ENCODE measurements at places on chromosomes 4 and X.

- DNase-seq: no peak
These were observed 1567.9 kb upstream of the TENM3 start for GRCh38 chr4:180675359-180675650.

DNA sequence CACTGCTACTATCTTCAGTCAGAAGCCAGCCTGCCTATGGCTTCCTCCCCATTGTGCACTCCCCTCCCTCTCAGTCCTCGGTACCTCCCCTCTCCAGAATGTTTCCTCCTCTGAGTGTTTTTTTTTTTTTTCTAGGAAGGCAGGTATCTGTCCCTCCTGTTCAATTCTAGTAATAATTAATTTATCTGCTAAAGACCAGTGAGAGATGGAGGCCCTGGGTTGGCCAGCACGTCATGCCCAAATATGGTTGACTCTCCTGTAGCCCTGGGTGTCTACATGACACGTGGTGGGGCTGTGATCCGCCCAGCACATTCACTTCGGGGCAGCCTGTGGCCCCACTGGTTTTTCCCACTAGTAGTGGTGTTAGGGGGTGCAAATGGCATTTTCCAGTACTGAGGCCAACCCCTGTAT lies 1.8 kb downstream of the FLNA start:
- no peak for DNase-seq

DNA sequence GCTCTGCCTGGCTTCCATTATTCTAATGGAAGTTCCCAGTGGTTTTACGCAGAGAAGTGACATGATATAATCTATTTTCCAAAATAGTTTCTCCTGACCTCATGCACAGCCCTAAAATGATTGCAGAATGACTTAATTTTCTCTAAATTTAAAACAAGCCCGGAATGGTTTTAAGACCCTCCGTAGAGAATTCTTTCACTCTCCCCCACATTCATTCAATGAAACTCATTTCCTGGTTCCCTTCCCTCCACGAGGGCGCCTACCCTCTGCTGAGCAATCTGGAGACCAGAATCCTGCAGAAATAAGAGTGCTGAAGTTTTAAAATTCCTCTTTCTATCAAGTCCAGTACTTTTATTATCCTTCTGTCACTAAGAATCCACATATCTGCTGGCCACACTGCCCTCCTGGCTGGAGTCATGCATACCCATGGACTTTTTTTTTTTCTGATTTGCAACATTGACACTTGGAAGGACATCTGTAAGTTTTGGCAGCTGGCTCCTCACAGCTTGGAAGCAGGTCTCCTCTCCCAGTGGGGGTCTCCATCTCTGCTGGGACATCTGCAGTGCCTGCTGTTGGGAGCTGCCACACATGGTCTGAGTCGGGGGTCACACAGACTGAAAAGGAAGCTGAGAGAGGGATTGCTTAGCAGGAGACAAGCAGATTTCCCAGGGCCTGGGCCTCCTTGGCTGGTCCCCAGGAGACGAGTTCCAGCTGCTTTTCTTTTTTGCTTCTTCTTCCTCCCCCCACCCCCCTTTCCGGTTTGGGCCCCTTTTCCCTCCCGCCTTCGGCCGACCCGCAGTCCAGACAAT lies 86.1 kb downstream of the SOWAHB start:
- no peak for DNase-seq

DNA sequence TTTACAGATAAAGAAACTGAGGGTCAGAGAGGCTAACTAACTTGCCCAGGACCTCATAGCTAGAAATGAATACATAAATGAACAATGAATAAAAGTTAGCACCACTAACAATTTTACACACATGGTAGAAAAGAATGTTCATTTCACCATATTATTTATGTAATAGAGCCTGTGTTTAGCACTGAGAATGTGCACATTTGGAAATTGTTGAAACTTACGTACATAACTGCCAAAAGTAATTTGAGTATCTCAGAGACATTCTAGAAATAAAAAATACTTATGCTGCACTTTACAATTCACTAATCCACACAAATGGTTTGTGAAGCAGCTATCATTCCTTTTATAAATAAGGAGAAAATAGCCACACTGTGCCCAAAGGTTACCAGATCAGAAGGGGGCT lies 9.9 kb downstream of the CASK start:
- DNase-seq: no peak

DNA sequence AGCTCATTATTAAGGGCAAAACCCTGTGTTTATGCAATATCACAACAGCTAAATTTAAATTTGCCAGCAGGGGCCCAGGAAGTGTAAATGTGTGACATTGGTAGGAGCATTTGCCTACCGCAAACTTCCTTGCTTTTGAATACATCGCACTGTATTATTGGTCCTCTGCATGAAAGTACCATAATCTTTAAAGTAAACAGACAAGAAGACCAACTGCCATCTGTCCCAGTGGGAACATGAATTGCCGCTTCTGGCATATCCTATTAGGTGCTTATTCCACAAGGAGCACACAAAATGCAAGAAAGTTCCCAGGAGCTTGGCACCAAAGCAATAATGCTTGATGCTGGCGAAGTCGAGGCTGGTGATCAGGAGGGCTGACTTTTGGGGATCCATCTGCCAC lies 51.3 kb downstream of the SOD3 start:
- no peak for DNase-seq

DNA sequence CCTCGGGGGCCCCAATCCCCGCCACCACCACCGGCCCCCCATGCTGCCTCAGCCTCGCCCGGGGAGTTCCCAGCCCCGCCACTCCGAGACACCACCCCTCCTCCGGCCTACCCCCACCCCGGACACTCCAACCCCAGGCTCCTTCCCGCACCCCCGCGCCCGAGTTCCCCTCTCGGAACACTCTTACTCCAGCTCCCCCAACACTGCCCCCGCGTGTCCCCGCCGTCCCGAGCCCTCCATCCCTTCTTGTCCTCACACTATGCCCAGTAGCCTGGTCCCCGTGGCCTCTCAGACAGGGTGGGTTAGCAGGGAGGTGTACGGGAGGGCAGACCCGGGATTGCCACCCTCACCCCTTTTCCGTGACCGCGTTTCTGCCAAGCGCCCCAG lies 276.1 kb downstream of the BCOR start:
- DNase-seq: no peak

DNA sequence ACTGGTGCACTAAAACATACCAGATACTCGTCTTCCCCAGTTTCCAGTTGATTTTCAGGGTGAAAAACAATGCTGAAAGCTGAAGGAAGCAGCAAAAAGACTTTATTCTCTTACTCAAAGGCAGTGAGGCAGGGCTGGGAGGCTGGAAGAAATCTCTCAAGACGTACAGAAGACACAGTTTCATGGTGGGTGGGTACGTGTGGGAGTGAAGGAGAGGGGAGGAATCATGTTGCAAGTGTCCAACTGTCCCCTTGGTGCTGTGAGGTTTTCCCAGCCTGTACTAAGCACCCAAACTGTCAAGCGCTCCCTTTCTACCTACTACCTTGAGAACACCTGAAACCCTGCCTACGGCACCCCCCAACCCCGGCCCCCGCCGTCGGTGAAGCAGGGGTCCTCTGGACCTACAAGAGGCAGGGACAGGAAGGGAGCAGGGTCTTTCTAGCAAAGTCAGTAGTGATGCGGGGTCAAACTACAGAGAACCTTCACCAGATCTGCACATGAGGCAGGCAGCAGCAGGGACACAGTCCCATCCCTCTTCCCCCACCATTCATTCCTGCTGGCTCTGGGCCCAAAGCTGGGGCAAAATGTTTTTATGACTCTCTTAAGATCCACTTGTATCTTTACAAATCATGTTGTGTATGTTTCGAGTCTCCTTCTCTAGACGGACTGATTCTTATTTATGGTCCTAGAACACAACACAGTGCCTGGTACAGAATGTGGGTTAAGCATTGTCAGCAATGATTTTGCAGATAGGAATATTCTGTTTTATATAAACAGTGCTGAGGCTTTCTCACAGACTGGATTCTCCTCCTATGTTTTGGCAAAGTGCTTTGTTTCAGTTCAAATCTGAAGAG lies 2.4 kb upstream of the SETD7 start:
- no peak for DNase-seq

DNA sequence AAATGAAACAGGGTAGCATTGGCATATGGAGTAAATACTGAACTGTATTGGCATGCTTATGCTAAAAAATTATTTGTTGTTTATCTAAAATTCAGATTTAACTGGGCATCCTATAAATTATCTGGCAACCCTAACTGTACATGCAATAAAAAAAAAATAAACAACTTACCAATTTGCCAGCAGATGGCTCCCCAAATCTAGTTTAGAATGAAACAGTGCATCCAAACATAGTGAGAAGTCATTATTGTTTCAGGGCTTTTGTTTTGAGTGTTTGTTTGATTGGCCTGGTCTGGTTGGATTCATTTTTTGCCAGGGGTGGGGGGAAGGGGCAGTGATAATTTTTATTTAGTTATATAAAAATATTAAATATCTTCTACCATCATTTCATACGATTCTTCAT lies 12.8 kb upstream of the NSUN7 start:
- no peak for DNase-seq

GRCh38 chr4:98305576-98305975 lies 44.4 kb downstream of the RAP1GDS1 start:
- no peak for DNase-seq

- DNase-seq: no peak
These were observed 71.7 kb downstream of the FBXW7 start for GRCh38 chr4:152464030-152464823.

DNA sequence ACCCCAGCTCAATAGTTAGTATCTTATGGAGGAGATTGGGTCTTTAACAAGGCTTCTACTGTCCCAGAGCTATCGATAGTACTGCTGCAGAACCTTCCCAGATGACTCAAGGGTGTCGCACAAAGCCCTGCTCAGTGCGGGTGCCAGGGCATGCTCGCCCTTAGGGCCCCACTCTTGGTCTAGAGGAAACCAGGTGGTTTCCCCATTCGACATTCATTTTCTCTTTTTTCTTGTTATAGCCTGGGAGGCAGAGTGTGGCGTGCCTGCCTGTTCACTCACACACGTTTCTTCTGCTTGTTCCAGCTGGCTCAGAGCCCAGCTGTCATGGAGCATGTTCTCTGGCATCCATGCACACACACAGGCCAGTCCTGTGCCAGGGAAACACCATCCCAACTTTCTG lies 144.5 kb downstream of the SMIM20 start:
- DNase-seq: no peak

GRCh38 chr4:41390661-41391060 lies 133.9 kb downstream of the UCHL1 start:
- no peak for DNase-seq

- no peak for DNase-seq
These were observed 10.5 kb upstream of the TBC1D19 start for GRCh38 chr4:26573389-26573794.

- no peak for DNase-seq
These were observed 28.5 kb upstream of the MANBA start for GRCh38 chr4:102789317-102789717.

DNA sequence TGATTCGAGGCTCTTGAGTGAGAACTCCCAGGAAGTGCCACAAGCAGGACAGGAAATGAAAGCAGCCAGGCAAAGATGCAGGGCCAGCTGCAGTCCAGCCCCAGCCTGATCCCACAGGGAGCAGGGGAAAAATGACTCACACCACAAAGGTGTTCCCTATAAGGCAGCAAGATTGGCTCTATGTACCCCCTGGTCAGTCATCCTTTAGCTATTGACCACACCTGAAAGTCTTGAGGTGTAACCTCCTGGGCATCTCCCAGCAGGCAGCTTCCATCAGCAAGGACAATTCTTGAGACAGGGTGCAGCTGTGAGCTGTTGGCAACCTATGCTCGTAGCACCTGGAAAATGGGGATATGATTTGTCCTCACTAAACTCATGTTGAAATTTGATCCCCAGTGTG lies 27.9 kb upstream of the EXOC1L start:
- DNase-seq: no peak

DNA sequence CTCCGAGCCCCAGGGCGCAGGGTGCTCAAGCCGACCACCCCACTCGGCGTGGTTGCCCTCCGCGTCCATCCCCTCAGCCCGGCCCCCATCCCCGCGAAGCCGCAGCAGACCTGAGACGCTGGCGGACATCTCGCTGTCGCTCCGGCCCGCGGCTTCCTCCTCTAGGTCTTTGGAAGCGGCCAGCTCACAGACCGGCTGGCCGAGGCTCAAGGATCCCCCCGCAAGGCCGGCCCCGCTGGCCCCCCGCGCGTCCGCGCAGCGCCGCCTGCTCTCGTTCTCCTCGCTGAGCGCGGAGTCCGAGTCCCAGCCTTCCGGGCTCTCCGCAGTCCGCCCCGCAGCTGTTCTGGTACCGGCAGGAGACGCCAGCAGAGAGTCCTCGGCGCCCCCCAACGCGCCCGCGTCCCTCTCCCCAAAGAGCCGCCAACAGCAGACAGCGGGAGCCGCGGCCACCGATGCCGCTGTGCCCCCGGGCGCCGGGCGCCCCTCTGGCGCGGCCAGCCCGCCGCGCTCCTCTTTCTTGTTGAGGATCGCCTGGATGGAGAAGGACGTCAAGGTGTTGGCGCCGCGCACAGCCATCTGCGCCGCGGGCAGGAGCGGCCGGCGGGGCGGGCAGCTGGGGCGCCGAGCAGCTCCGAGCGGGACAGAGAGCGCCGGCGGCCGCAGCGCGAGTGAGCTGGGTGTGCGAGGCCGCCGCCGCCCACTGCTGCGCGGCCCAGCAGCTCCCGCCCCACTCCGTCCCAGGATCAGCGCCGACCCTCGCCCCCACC lies at the start of gene NKX3-2:
TSS of gene NKX3-2 (minus strand) at position 670 of the 767 bp plus-strand sequence. CDS start at position 576, 94 bp downstream.
- DNase-seq: no peak

GRCh38 chr4:165203541-165204461 lies 3.6 kb upstream of the KLHL2 start:
- DNase-seq: no peak

DNA sequence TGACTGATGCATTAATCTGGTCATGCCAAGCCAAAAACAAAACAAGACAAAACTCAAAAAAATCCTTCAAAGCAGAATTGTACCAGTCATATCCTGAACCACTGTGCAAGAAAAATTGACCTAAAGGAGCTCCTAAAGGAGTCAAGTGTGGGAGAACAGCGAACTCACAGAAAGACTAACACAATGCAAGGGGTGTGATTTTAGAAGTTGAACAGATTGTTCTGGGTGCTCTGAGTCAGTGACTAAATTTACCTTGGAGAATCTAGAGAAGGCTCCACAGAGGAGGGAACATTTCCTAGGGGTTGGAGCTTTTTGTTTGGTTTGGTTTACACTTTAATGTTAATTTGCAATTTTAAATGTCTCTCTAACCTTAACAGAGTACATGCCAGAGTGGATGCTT lies 48.9 kb upstream of the PHF8 start:
- DNase-seq: no peak

DNA sequence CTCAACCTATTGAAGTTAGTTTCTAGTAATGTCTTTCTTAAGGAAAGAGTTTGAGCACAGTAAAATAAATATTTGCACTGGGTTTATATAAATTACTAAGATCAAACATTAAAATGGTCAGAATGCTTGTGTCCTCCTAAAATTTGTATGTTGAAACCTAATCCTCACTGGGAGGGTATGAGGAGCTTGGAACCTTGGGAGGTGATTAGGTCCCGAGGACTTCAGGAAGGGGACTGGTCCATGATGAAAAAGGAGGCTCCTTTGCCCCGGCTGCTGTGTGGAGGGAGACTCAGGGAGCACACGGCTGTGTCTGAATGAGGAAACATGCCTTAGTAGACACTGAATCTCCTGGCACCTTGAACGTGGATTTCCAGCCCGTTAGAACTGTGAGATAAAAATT lies 221.9 kb downstream of the TENM3 start:
- no peak for DNase-seq

Measured in omental fat pad (tissue), 4 donors.